ENCODE measurements at places on chromosomes 16 and 17. TPM values are rescaled to one million over a fixed set of nuclear protein-coding genes. Genes with fewer than 3 reads are reported as not detected.

LITAFD gene
- not detected for total RNA-seq

MYCBPAP gene
- not detected for total RNA-seq

EVI2B gene
- total RNA-seq, result 0.60 TPM

ARL5C gene
- not detected for total RNA-seq

MYL11 gene
- total RNA-seq, result not detected

UBE2O gene
- 11.4 TPM for total RNA-seq

PAQR4 gene
- total RNA-seq, result 39.2 TPM

CCL17 gene
- total RNA-seq, result 14.2 TPM

TBC1D3B gene
- 3.7 TPM for total RNA-seq

TEX19 gene
- not detected for total RNA-seq

WRAP53 gene
- total RNA-seq, result 26.0 TPM

- no peak for DNase-seq
Observed at GRCh38 chr17:36183001-36183971, 6.8 kb upstream of the TBC1D3B start.

DNA sequence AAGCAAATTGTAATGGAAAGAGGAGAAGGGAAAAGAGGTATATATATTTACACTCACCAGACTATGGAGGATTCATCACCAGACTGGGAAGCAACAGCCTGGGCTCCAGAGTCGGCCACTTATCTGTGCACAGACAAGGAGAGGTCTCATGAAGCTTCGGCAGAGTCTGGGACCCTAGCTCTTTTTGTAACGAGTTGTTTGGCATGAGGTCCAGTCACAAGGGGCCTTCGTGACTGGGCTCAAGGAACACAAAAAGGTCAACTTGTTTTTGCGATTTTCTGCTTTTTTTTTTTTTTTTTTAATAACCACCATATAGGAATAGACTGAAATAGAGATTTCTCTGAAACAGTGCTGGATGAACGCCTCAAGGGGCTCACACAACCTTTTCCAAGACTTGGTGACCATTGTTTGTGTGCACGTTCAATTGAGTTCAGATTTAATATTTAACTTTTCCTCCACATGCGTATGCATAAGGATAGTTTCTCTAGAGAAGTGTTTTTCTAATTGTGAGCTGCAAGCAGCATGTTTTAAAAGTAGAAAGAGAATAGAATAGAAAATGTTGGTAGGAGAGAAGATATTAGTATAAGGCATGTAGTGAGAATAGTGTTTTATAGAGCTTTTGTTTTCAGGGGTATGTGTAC lies 25.8 kb downstream of the BPTF start:
- no peak for DNase-seq

DNA sequence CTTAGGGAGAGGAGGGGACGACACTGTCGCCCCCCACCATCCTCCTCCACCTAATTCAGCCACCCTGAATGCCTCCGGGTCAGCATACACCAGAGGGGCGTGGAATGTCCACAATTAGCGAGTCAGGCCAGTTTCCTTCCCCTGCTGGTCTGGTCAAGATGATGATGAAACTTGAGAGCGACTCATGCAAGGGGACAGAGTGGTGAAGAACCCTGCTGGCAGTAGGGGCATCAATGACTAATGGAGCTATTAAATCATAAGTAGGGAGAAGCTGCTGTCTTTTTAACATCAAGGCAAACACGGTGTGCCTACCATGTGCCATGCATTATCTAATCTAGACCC lies 7.2 kb downstream of the SPACA3 start:
- peak; percentile 8 for DNase-seq

DNA sequence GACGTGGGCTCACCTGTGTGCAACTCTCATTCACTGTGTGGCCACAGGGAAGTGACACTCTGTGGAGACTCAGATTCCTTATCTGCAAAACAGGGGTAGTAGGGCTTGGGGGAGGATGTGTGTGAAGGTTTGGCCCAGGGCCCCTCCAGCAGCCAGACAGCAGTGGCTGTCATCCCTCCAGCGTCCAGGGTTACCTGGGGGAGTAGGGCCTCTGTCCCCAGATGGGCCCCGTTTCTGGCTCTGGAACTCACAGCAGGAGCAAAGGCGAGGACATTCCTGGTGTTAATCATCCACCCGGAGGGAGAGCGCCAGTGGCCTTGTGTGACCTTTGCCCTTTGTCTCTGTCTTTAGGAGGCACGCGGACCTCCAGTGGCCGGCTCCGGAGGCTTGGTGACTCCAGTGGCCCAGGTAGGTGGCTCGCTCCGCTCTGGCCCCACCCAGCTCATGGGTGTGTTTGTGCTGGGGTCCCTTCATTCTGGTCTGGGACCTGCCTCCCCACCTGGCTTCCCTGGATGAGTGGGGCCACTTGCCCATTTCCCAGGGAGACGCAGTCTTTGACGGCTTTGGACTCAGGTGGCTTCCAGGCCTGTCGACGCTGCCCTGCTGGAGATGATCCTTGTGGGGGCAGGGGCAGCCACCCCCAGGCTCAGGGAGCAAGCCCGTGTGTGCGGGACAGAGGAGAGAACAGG lies 166.2 kb downstream of the SEC14L1 start:
- DNase-seq, result no peak

DNA sequence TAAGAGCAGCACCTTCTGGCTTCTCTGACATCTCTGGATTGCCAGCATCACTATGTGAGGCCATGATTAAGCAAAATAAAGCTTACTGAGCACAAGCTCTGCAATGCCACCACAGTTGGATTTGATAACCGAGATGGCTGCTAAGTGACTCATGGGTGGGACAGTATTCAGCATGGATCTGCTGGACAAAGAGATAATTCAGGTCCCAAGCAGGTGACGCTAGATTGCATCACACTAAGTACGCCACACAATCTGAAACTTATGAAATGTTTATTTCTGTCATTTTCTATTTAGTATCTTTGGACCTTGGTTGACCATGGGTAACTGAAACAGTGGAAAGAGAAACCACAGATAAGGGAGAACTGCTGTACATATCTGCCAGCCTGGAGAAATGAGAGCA lies 27.4 kb downstream of the CDRT15 start:
- peak; percentile 67 for DNase-seq

GRCh38 chr17:28112181-28112580 lies 69.7 kb downstream of the NLK start:
- no peak for DNase-seq

GRCh38 chr17:28280826-28281225 lies 38.2 kb upstream of the TMEM97 start:
- no peak for DNase-seq

- no peak for DNase-seq
Observed at GRCh38 chr17:57329380-57330214, 73.3 kb downstream of the MSI2 start.

DNA sequence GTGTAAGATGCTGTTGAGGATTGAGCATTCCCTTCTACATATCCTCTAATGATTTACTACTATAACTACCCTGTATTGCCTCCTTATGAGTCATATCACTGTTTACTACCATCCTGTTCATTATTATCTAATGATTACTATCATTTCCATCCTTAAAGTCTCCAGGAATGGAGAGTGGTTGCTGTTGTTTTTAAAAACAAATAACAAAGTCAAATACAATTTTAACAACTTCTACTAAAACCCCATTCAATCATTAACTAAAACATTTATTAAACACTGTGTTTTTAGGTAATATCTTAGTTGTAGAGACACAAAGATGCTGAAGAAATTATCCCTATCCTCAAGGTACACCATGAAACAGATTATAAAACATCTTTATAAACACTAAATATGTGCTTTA lies 126.9 kb downstream of the BRIP1 start:
- no peak for DNase-seq

DNA sequence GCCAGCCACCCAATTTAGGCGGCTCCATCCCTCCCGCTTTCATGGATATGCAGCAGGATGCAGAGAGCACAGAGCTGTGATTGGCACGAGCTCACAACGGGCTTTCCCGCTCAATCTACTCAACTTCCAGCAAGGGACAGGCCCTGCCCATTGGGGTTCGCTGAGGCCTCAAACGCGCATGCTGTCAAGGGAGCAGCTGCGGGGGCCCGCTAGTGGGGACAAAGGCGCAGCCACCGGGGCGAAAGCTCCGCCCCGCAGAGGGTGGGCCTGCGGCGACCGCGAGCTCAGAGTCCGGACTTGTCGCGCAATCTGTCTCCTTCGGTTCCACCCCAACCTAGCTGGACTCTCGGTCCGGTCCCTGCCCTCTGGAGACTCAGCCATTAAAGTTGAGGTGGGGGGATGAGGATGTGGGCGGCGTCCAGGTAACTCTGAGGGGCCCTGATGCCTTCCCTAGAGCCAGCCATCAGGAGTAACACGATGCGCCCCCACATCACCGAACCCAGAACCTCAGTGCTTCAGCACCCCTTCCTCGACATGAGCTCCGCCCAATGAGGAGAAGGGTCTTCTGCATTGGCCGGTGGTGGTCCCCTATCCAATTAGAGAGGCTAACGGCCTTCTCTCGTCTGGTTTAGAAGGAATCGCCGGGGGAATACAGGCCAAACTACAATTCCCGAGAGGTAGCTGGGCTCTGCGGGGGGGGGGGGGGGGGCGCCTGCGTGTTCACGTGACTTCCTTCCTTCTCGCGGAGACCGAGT lies 489 bp upstream of the NFATC3 start:
- DNase-seq, result peak; percentile 80

GRCh38 chr16:85653290-85653891 lies 35.4 kb downstream of the GINS2 start:
- DNase-seq, result no peak

DNA sequence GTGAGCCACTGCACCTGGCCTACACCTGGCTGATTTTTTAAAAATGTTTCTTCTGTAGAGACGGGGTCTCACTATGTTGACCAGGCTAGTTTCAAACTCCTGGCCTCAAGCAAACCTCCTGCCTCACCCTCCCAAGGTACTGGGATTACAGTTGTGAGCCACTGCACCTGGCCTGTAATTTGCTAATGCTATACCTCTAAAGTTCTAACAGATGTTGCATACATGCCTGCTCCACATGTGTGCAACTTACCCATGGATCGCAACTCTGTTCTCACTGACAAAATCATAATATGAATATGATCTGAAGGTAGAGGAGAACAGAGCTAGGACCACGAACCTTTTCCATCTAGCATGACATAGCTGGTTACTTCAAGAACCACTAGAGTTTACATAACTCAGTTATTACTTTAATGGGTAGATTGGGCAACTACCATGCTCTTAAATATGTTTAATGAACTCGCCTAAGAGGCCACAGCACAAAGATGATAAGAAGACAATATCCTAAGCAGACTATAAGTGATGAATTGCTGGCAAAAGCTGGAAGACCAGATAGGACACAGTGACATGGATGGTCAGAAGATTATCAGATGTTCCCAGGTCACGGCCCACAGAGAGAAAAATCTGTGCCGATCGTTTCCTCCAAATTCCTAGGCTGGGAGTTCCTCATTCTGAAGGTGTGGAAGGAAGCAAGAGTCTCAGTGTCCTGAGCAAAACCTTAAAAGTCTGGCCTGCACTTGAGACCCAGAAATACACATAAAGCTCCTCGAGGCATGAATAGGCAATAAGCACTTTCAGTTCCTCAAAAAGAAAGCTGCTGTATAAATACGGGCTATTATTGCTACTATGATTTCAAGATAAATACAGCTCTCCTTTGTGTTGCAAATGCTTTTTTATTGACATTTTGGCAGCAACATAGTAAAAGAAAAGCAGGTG lies 53.6 kb upstream of the ICAM2 start:
- no peak for DNase-seq

- DNase-seq, result no peak
Observed at GRCh38 chr16:66045626-66046025, 320.9 kb upstream of the CDH5 start.

DNA sequence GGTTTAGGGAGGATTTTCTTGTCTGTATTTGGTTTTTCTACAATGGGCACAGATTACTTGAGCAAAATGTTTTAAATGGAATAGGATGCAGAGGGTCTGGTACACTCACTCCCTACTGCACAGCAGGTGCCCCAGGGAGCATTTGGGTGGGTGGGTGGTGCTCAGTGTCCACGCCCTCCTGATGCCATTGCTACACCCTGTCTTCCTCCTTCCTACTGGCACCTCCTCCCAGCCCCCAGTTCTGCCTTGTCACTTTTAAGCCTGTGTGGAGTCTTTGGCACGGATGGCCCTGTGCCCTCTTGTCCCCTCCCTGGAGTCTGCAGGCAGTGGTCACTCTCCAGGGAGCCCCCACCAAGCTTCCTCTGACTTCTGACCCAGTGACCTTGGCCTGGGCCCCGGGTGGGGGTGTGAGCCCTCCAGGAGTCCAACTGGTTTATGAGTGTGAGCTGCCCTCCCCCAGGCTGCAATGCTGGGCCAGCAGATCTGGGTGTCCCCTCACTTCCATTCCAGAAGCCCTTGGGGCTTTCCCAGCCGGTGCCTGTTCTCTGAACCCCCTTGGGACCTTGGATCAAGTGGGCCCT lies 15.5 kb downstream of the LLGL2 start:
- no peak for DNase-seq

- no peak for DNase-seq
Observed at GRCh38 chr16:12349936-12350850, 373.7 kb downstream of the SNX29 start.

- no peak for DNase-seq
Observed at GRCh38 chr16:15853021-15853420, 3.8 kb downstream of the MYH11 start.

- peak; percentile 98 for DNase-seq
Observed at GRCh38 chr17:62179525-62180161, 114.6 kb upstream of the MED13 start.

DNA sequence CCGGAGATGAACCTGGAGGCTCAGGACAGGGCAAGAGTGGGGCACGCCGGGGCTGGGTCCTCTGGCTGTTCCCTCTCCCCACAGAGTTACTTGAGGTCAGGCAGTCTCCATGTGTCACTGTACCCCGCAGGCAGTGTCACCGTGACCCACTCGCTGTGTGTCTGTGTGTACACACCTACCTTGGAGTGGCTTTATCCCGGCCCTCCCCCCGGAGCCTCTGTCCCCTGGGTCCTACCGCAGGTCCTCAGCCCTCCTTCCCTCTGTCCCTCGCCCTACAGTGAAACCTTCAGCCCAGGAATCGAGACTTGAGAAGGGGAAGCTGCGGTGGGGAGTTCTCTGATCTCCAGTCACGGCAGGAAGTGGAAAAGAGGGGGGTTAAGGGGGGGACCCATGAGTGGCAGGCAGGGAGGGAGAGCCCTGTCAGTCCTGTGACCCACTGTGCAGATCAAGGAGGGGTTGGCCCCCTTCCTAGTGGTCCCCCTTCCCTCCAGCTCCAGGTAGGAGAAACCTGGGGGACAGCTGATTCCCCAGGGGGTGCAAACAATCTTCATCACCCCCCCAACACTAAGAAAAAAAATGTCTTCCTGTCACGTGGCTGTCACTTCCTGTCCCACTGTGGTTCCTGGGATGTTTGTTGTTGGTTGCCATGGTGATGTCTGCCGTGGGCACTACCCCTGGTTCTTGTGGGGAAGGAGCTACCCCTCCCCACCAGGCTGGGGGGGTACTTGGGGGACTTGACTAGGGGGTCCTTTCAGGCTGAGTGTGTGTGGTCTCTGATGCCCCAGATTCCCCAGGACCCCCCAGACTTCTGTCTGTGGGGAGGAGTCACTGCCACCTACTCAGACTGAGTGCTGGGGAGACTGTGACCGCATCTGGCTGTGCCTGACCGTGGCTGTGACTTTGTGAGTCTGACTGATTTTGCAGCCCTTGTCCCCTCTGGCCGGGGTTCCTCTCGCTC lies 13.7 kb downstream of the RARA start:
- peak; percentile 77 for DNase-seq

- no peak for DNase-seq
Observed at GRCh38 chr17:18172531-18173278, 10.9 kb upstream of the ALKBH5 start.
